ENCODE measurements at places on chromosomes 4 and X.
A peak's percentile ranks its signal among the peaks of the same experiment; 100 is the strongest.

DNA sequence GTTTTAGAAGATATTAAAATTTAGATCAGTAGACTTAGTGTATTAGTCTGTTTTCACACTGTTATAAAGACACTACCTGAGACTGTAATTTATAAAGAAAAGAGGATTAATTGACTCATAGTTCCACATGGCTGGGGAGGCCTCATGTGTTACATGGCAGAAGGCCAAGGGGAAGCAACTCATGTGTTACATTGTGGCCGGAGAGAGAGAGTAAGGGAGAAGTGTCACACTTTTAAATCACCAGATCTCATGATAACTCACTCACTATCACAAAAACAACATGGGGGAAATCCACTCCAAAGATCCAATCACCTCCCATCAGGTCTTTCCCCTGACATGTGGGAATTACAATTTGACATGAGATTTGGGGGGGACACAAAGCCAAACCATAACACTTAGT lies 1159.7 kb upstream of the PCDH7 start:
- no peak for DNase-seq

DNA sequence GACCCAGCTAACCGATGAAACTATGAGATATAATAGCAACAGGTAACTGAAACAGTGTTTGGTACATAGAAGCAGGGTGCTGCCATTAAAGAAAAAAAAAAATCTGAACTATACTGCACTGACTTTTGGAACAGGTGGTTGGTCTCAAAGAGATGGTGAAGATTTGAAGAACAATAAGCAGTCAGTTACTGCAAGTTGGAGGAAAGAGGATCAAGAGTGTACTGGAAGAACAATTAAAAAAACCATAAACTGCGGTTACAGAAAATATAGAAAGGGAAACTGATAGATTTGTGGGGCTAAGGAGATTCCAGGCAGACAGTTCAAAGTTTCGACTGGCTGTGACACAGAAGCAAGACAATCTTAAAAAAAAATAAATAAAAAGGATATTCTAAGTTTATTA lies 181.9 kb upstream of the TRAM1L1 start:
- no peak for DNase-seq

GRCh38 chr4:76459291-76459723 lies 24.3 kb downstream of the SHROOM3 start:
- peak; percentile 12 for DNase-seq

GRCh38 chr4:120703908-120704307 lies 218.6 kb downstream of the PRDM5 start:
- no peak for DNase-seq

- DNase-seq: no peak
Observed at GRCh38 chrX:66200050-66200664, 36.1 kb downstream of the HEPH start.

- DNase-seq: no peak
Observed at GRCh38 chr4:187666697-187667494, 328.7 kb upstream of the ZFP42 start.

GRCh38 chrX:72052415-72053090 lies 79.2 kb downstream of the RTL5 start:
- no peak for DNase-seq

DNA sequence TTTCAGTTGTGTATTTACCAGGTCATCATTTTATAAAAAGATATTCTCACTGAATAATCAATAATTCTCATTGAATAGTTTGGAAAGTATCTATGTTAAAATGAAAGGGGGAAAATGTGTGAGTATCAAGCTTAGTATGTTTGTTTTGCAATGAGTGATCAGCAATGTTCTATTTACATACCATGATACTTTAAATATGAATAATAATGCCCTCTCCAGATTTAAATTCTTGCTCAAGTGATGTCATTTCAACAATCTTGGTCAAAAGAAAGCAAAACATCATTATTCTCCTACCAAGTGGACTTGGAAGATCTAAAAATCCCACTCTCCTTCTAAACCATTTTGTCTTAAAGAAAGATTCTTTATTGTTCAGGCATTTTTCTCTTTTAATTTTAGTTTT lies 42.1 kb upstream of the ANKRD50 start:
- no peak for DNase-seq

DNA sequence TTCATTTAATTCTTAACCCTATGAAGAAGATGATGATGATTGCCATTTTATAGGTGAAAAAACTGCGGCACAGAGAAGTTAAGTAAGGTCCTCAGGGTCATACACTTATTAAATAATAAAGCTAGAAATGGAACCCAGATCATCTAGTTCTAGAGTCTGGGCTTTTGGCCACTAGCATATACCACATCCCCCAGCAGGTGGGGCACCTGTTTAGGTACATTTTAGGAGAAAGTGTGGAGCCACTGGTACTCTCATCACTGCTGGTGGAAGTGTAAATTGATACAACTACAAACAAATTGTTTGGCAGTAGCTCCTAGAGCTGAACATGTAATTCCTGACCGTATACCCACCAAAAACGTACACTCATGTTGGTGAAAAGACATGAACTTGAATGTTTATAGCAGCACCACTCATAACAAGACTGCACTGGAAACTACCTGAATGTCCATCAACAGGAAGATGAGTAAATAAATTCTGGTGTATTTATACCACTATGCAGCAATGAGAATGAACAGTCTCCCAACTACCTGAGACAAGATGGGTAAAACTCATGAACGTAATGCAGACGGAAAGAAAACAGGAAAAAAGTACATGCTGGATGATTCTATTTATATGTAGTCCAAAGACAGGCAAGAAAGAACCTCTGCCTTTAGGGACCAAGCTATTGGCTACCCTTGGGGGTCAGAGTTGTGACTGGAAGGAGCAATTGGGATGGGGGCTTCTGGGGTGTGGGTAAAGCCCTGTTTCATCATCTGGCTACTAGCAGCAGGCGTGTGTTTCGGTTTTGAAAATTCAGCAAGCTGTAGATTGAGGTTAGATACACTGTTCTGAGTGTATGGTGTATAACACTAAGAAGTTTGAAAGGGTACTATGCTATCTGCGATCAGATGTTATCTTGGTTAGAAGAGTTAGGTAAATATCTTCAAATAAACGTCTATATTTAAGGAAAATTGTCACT lies 72.3 kb upstream of the ADGRG2 start:
- DNase-seq: no peak

DNA sequence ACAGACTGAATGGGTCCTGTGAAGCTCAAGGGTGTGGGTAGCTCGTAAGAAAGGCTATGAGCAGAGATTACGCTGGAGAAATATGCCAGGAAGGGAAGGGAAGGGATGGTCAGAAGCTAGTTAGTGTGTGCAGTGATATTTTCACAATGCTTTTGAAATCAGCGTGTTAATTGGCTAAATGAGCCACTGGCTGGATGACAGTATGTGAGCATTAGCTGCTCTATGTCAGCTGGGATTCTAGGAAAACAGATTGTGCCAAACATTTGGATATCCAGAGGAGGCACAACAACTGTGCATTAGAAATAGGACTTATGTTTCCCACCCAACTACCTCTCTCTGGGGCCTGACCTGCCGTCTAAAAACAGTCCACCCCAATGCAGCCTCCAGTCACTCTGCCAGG lies 168.5 kb downstream of the DHRSX start:
- DNase-seq: no peak

GRCh38 chr4:7539659-7540058 lies 104.9 kb upstream of the PSAPL1 start:
- peak; percentile 68 for DNase-seq

- no peak for DNase-seq
Observed at GRCh38 chrX:125293850-125294780, 25.6 kb upstream of the TEX13C start.

GRCh38 chr4:150039274-150040127 lies 38.7 kb upstream of the DCLK2 start:
- no peak for DNase-seq

DNA sequence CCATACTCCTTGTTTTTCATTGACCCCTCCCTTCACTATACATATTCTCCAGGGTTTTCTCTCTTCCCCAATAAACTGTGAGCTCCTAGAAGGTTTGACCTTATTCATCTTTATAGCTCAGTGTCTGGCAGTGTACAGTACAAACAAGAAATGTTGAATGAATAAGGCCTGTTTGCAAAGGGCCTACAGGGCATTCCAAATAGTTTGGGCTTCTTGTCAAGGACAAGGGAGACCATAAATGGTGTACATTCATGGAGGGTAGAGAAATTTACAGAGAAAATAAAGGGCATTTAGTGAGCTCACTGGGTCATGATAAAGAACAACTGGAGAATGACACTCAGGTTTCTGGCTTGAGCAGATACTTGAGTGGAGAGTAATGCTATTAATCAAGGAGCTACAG lies 47.5 kb upstream of the EIF1AX start:
- no peak for DNase-seq

GRCh38 chr4:53778155-53778554 lies 186.9 kb upstream of the LNX1 start:
- DNase-seq: no peak

- no peak for DNase-seq
Observed at GRCh38 chr4:55303760-55304165, 42.3 kb upstream of the SRD5A3 start.

GRCh38 chr4:141028024-141028529 lies 105.2 kb downstream of the RNF150 start:
- DNase-seq: no peak

GRCh38 chr4:162126729-162127128 lies 37.1 kb downstream of the FSTL5 start:
- no peak for DNase-seq

DNA sequence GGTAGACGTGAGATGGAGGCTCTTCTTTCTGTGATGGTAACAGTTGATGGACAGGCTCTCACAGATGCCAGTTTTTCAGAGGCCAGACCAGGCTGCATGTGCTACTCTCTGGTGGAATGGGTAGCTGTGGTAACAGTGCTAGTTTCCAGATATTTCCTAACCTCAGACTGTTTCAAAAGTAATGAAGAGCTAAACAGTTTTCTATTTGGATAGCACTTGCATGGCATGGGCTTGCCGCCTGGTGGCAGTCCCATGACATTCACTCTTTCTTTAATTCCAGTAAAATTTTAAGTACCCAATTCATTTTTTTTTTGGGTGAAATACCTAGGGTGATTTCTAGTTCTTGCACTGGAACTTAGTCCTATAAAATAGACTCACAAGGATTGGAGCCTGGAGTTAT lies 220.2 kb upstream of the MAD2L1 start:
- DNase-seq: no peak

GRCh38 chr4:118225511-118225910 lies 127.3 kb downstream of the PRSS12 start:
- no peak for DNase-seq

- no peak for DNase-seq
Observed at GRCh38 chr4:113423631-113424030, 337.9 kb downstream of the CAMK2D start.
